ENCODE measurements at places on chromosomes 3 and 15. TPM values are rescaled to one million over a fixed set of nuclear protein-coding genes. Genes with fewer than 3 reads are reported as not detected.

Gene CCDC14
- total RNA-seq: 18.6 TPM

Gene CNTN6
- not detected for total RNA-seq

Gene SHF
- 0.70 TPM for total RNA-seq

Gene ALG1L2
- not detected for total RNA-seq

Gene MEIS2
- 8.6 TPM for total RNA-seq

Gene CMTM8
- 8.2 TPM for total RNA-seq

Gene GHRL
- total RNA-seq: not detected

Gene GYG1
- 32.2 TPM for total RNA-seq

Gene FETUB
- total RNA-seq: 0.10 TPM

Gene SYNPR
- not detected for total RNA-seq

Gene CPEB1
- 3.2 TPM for total RNA-seq

Gene TRH
- total RNA-seq: not detected

Gene SH2D7
- total RNA-seq: not detected

Gene SORD
- total RNA-seq: 30.3 TPM

Gene CCDC39
- not detected for total RNA-seq

Gene CYP19A1
- total RNA-seq: 0.34 TPM

Gene ZKSCAN7
- total RNA-seq: not detected

Gene SCAANT1
- total RNA-seq: not detected

Gene TMEM45A
- 2.7 TPM for total RNA-seq

Gene NMNAT3
- 1.7 TPM for total RNA-seq

Gene SPINK8
- not detected for total RNA-seq

Gene DLEC1
- 0.05 TPM for total RNA-seq

Gene ROPN1
- not detected for total RNA-seq

Gene OXNAD1
- 9.8 TPM for total RNA-seq

Gene PYGO1
- total RNA-seq: 7.6 TPM

Gene P3H2
- total RNA-seq: 33.0 TPM

Gene P2RY13
- not detected for total RNA-seq

Gene SLC12A8
- total RNA-seq: 1.2 TPM

Gene PARL
- total RNA-seq: 64.6 TPM

Gene BUB1B
- total RNA-seq: 27.8 TPM

Gene CTXND1
- total RNA-seq: not detected

Gene SPATA12
- total RNA-seq: 0.62 TPM

Gene CASR
- not detected for total RNA-seq

Gene UBXN7
- 9.3 TPM for total RNA-seq

Gene CPN2
- not detected for total RNA-seq

Gene THBS1
- total RNA-seq: 61.3 TPM

Gene MST1R
- total RNA-seq: 8.3 TPM

Gene LINS1
- 13.1 TPM for total RNA-seq

Gene RBPMS2
- 8.3 TPM for total RNA-seq

Gene KLF13
- 92.6 TPM for total RNA-seq

Gene ANKUB1
- total RNA-seq: not detected

Gene HRG
- total RNA-seq: not detected

Gene FBXW12
- total RNA-seq: not detected

All from A549 treated with Mapracorat at 1 μM for 4 hours (cell line).